Peyer's patch (tissue), 4 donors: ENCODE measurements at places on chromosomes 3 and 15.

- DNase-seq: no peak
These were observed 319.3 kb downstream of the CTNNB1 start for GRCh38 chr3:41518626-41519025.

DNA sequence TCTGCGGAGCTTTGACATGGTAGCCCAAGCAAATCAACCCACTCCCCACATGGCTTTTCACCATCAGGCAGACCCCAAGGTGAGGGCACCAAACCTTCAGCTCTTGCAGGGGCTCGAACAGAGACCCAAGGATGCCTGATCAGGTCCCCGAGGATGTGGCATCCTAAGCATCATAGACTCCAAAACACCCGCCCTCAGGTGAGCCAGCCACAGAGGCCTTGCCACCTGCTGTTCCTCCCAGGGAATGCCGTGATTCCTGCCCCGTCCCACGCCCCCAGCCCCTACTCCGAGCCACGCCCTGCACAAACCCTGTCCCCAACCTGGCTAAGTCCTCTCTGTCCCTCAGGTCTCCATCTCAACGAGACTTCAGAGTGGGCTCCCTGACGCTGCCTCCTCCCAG lies 34.7 kb upstream of the SLC41A3 start:
- DNase-seq: peak; percentile 21

DNA sequence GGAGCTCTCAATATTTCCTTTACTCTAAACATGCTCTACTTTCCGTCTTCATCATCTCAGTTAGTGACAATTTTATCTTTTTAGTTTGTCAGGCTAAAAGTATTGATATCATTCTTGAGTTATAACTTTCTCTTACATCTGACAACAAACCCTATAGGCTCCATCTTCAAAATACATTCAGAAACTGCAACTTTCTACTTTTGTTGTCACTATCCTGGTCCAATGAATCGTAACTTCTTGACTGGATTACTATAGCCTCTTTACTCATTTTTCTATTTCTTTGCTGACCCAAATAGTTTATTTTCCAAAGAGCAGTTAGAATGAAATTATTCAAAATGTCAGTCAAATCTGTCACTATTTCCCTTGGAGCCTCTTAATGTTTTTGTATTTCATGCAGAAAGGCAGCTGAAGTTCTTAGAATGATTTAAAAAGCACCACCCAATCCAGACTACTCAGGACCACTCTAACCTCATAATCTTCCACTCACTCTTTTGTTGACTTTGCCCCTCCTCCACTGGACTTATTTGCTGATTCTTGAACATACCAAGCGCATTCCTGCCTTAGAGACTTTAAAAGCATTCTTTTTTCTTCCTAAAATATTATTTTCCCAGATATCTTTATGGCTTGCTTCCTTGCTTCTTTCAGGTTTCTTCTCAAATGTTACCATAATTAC lies 119.9 kb upstream of the CBLB start:
- DNase-seq: no peak

GRCh38 chr3:72720566-72720965 lies 127.7 kb downstream of the SHQ1 start:
- DNase-seq: no peak

GRCh38 chr15:92879949-92880725 lies 20.0 kb upstream of the CHD2 start:
- DNase-seq: no peak

DNA sequence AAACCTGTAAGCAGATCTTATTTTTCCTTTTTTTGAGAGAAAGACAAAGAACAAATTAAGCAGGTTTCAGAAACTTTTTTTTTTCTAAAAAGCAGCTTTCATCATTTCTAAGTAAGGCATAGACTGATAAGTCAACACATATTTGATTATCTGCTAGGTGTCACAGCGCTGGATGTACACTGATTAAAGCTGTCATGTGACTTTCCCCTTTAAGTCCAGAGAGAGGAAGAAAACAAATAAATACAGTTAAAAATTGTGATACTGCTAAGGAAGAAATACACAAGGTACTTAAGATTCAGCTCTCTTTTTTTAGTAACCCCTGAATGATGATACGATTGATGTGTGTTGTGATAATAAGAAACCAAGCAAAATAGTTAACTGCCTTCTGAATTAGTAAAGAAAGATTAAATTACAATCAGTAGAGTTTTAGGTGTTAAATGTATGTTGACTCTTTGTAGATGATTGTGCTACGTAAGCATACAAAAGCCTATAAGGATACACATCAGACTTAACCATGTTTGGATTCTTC lies 2.8 kb downstream of the GLCE start:
- DNase-seq: no peak

DNA sequence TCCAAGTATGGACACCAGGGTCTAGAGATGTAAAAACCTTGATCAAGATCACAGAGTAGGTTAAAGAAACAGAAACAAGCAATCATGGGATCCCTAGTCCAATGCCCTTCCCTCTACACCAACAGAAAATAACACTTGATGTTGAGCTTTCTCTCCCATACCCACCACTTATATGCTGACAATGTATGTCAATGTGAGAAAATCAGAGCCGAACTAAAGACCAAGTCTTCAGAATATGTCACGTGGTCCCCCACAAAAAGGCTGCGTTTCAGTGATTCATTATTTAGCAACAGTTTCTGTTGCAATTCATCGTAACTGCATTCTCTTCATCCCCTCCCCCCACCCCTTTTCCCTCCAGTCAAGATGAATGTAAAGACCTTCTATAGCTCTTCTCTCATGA lies 278.9 kb upstream of the STT3B start:
- DNase-seq: no peak

GRCh38 chr3:46669191-46669999 lies 24.1 kb downstream of the ALS2CL start:
- no peak for DNase-seq

DNA sequence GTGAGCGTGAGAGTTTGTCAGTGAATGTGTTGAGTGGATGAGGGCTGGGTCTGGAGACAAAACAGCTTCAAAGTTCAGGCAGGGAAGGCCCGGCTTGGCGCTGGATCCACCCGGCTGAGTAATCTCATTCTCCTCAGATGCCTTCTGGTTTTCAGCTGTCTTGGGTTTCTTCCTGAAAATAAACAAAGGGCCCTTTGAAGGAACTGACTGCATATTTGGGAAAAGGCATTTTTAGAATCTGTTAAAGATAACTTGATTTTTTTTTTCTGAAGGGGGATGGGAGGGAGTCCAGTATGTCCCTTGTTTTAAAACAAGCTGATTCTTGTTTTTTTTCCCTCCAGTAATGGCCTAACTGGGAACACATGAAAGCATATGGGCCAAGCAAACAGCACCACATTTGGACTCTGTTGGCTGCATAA lies 86.4 kb downstream of the TIGIT start:
- peak; percentile 56 for DNase-seq
